ENCODE measurements at places on chromosomes 13 and 19.
A peak's percentile ranks its signal among the peaks of the same experiment; 100 is the strongest.

GRCh38 chr13:50670847-50671496 lies 172.5 kb downstream of the DLEU7 start:
- peak; percentile 74 for DNase-seq

DNA sequence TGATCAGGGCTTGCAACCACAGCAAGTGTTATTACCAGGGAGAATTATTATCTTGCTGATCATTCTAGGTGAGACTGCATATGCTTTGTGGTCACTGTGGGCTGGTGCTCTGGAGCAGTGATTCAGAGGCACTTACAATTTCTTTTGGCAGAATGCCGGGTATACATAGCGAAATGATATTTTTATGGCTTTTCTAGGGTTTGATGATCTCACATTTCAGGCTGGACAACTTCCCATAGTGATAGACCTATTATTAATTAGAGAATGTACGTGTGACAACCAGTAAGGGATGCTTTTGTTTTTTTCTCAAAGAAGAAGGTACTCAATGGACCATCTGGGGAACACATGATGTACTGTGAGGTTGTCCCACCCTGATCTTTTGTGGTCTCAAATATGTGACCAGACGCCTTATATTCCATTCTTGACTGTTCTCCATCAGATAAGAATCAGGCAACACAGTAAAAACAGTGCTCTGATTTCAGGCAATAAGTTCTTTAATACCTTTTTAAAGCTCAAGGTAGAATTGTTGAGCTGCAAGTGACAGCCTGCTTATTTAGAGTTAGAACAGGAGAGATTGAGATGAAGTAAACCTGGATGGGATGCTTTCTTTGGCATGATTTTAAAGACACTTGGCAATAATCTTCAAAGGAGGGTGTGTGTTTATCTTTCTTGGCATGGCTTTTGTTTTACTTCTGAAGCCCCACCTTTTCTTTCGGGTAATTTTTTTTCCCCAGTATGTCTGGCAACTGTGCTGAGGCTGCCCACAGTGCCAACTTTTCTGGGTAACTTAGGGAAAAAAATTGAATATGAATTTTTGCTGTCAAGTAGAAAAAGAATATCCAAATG lies 27.4 kb upstream of the SCEL start:
- DNase-seq, result peak; percentile 32

DNA sequence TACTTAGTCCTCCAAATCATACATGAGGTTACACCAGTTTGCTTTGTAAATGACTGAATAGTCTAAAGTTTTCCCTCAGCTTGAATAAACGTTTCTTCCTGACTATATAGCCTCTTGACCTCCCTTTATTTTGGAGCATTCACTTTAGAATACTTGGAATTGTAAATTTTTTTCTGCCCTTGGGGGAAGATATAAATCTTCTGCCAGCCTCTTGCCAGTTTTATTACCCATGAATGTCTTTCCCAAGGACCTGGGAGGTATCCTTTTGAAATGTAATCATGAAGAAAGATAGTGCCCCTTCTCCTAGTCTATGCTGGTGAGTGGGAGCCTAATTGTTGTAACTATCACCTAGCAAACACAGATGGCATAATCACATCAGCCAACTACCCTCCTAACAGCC lies 2033.9 kb upstream of the PCDH20 start:
- DNase-seq, result no peak

- no peak for DNase-seq
Measured at GRCh38 chr19:48354332-48354992, 9.3 kb downstream of the TMEM143 start.

GRCh38 chr19:11942843-11943108 lies 17.9 kb downstream of the ZNF700 start:
- no peak for DNase-seq

GRCh38 chr13:78598116-78598781 lies 5.1 kb downstream of the POU4F1 start:
- DNase-seq, result no peak

DNA sequence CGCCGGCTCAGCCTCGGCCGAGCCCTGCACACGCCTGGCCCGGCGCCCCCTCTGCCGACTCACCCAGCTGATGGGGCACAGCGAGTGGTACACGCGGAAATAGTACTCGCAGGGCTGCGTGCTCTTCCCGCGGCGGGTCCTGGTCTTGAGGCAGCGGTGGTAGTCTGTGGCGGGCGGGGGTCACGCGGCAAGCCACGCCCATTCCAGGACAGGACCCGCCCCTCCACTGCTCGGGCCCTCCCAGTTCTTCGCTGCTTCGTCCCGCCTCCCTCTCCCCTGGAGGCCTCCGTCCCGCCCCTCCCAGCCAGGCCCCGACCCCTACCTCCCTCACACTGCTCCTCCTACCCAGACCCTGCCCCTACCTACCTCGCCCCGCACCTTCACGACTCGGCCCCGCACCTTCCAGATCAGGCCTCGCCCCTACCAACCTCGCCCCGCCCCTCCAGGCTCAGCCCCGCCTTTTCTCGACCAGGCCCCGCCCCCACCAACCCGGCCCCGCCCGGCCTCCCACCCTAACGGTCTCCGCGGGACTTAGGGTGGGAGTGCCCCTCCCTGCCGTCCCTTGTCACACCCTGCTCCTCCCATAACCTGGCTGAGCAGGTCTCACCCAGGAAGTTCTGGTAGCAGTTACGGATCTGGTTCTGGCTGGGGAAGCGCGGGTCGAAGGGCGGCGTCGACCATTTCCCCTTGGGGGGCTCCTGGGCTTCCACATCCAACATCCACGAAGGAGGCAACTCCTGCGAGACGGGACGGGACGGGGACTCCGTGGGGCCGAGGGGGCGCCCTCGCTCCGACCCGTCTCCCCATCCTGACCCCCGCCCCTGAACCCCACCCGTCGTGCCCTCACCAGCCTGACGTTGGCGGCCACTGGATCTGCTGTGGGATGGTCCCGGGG lies 469 bp downstream of the COX6B2 start:
- peak; percentile 38 for DNase-seq

- no peak for DNase-seq
Measured at GRCh38 chr19:918481-919198, 1.5 kb downstream of the KISS1R start.

DNA sequence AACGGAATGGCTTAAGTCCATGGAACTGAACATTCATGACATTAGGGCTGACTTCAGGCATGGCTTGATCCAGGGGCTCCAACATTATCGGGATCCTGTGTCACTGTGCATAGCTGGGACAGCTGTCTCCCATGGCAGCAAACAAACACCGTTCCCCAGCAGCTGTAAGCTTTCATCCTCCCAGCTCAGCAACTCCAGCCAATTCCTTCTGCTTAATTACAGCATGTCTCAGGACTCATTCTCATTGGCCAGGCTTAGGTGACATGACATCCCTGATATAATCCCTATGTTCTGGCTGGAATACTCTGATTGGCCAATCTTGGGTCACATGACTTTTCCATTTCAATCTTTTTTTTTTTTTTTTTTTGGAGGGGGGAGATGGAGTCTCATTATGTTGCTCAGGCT lies 10.9 kb upstream of the TLE5 start:
- peak; percentile 71 for DNase-seq

GRCh38 chr19:11570039-11570462 lies 7.4 kb downstream of the ACP5 start:
- no peak for DNase-seq

- DNase-seq, result peak; percentile 54
Measured at GRCh38 chr19:15288146-15288963, 44.0 kb downstream of the BRD4 start.

DNA sequence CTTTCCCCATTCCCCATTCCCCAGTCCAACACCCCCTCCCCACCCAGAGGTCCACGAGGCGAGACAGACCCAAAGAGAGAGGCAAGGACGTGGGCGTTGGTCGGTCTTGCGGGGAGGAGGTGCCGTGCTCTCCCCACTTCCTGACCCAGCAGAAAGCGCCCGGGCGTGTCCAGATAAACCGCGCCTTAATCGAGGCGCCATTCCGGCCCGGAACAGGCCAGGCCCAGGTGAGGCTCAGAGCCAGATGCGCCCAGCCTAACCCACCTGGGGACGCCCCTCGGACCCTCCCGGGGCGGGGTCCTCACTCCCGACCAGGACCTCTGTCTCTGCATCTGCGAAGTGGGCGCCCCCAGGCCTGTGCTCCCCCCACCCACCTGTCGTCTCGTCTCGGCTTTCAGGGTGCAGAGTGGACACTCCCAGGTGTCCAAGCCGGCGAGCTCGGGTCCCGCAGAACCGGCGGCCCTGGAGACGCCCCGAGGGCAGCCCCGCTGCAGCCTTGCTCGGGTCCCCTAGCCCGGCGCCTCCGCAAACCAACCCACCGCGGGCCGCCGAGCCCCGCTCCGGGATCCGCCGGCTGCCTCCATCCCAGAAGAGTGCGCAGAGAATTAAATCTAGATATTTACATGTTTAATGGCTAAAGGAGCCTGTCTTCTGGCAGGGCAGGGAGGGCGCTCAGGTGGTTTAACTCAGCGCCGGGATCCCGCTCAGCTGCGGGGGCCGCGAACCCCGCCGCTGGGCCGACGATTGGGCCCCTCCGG lies 5.0 kb upstream of the ONECUT3 start:
- no peak for DNase-seq

GRCh38 chr19:48819366-48819816 lies 8.6 kb upstream of the BCAT2 start:
- peak; percentile 99 for DNase-seq

GRCh38 chr13:43652760-43653159 lies 134.0 kb downstream of the ENOX1 start:
- no peak for DNase-seq

DNA sequence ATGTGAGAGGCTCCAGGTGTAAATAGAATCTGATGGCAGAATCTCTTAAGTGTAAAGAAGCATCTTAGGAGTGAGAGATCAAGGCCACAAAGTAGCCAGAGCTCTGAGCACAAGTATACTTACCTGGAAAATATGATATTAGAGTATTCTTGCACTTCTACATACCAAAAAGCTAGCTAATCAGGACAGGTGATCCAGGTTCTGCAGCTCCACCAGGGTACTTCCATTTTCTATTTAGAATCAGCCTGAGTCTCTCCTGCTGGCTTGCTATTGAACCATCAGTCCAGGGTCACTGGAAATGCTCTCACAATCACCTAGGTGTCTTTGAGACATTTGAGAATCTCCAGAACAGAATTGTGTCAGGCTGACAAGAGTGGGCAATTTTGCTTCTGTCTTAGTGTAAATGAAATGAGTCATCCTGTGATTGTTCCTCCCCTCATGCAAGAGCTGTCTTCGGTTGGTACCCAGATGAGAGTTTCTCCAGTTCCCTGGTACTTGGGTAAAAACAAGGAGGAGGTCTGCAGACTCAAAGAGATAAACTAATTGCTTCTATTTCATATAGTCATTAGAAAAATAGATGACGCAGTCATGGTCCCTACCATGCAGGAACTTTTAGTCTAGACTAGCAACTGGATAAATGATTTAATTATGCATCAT lies 14.6 kb downstream of the ZNF254 start:
- DNase-seq, result no peak

DNA sequence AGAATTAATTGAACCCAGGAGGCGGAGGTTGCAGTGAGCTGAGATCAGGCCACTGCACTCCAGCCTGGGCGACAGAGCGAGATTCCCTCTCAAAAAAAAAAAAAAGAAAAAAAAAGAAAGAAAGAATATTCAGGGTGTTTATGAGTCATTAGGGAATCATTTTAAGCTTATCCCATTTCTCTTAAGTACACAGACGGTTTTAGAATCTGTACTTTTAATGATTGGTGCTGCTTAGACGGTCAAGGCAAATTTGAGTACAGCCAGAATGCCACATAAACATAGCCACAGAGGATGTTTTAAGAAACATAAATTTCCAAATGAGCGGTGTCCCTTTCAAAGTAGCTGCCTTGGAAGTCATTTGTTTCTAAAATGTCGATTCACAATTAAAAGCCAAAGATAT lies 2.6 kb downstream of the SPRYD7 start:
- no peak for DNase-seq

GRCh38 chr13:73059460-73060250 lies 850 bp downstream of the KLF5 start:
- peak; percentile 10 for DNase-seq

DNA sequence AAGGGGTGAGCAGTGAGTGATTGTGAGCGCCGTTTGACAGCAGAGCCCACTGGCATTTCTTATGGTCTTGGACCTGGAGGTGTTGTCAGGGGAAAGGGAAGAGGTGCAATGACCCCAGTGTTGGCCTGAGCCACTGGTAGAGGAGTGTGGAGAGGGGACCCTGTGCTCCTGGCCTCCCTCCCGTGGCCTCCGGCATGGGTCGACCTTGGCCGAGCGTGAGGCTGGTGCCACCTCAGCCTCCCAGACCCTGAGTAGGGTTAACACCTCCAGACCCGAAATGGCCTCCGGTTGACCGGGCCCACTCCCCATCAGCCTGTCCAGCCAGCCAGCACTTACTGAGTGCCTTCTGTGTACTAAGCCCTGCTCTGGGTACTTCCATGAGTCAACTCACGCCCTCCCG lies 6.5 kb downstream of the TRAPPC5 start:
- DNase-seq, result no peak

- DNase-seq, result no peak
Measured at GRCh38 chr13:66577358-66577757, 652.8 kb downstream of the PCDH9 start.

- no peak for DNase-seq
Measured at GRCh38 chr13:97849305-97849704, 104.2 kb upstream of the IPO5 start.

GRCh38 chr19:53915000-53915399 lies 5.9 kb downstream of the CACNG7 start:
- DNase-seq, result no peak

DNA sequence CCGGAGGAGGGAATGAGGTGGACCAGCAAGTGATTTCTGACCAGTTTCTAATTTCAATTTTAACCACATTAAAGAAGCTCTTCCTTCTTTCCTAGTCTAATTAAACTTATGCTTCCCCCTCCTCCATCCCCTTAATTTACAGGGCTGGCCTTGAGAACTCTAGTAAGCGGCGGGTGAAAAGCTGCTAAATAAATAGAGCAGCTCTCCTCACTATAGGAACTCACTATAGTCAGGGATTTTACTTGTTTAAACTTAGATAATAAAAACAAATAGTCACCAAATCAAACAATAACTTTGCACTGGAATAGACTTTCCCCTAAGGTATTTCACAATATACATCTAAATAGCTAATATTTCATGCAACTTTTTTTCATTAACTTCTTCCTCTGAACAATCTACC lies 1838.2 kb upstream of the PRR20A start:
- DNase-seq, result no peak

- peak; percentile 43 for DNase-seq
Measured at GRCh38 chr13:30739761-30740642, 4.7 kb downstream of the ALOX5AP start.

- no peak for DNase-seq
Measured at GRCh38 chr13:71624653-71625600, 242.1 kb downstream of the DACH1 start.

- DNase-seq, result no peak
Measured at GRCh38 chr13:112118451-112119064, 51.6 kb downstream of the SOX1 start.

- peak; percentile 6 for DNase-seq
Measured at GRCh38 chr13:85529218-85529594, 270.0 kb downstream of the SLITRK6 start.

GRCh38 chr19:31470229-31470939 lies 121.1 kb upstream of the TSHZ3 start:
- no peak for DNase-seq

GRCh38 chr19:35816262-35816661 lies 3.6 kb upstream of the PRODH2 start:
- DNase-seq, result no peak

- DNase-seq, result peak; percentile 44
Measured at GRCh38 chr13:34416971-34417380, 525.1 kb upstream of the NBEA start.
